GM13977 (cell line): ENCODE measurements at places on chromosomes 11 and 22.

- DNase-seq, result no peak
Measured at GRCh38 chr11:111632516-111633220, 30.4 kb downstream of the SIK2 start.

DNA sequence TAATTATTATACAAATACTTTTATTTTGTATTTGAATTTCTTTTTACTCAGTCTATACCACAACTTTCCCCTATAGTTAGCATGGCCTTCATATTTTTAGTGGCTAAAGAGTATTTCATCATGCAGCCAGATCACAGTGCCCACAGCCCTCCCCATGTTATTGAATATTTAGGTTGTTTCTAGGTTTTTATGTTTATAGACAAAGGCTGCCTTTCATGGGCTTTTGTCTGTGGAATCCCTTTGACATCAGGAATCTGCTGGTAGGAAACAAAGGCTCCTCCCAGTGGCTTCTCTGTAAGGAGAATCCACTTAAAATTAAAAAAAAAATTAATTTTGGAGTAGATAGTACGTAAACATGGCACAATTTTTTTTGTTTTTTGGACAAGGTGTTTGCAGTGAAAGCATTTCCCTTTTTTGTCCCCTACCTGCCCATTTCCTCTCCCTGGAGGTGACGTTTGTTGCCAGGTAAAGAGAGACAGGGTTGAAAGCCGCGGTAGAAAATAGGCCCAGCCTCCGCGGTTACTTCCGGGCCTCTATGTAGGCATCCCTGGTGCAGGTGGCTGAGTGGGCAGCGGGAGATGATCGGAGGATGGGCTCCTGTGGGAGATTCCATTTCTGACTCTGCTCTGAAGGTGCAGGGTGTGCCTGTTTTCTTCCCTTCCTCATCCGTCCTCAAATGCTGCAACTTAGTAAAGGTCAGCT lies 82.2 kb upstream of the OR4B1 start:
- no peak for DNase-seq

DNA sequence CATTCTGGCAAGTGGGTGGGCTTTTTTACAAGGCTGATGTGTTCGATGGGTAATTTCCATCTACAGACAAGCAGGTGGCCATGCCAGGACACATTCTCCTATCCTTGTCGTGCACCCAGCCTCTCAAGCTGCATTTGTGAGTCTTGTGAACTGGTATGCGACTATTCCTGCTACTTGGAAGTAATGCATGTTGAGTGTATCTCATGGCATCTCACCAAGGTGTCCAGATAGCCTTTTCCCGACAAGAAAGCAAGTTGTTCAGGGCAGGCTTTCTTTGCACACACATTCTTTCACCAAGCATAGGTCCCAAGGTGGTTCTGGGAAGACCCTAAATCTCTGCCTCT lies 18.8 kb upstream of the SYT13 start:
- DNase-seq, result no peak

DNA sequence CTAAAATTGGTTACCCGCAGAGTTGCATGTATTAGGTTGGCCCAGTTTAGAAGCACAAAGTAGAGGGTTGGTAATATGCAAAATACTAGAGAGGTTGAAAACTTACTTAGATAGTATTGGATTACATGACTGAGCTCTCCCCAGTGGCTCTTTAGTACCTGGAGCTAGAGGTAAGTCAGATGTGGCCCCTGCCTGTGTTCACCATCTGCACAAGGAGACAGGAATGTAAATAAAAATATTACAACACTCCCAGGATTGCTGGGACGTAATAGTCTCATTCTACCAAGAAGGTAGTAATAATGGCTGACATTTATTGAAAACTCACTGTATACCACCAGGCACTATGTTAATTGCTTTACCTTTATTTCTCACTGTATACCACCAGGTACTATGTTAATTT lies 129.6 kb downstream of the SLC17A6 start:
- no peak for DNase-seq

GRCh38 chr11:60390419-60390818 lies 5.8 kb upstream of the MS4A14 start:
- DNase-seq, result no peak

DNA sequence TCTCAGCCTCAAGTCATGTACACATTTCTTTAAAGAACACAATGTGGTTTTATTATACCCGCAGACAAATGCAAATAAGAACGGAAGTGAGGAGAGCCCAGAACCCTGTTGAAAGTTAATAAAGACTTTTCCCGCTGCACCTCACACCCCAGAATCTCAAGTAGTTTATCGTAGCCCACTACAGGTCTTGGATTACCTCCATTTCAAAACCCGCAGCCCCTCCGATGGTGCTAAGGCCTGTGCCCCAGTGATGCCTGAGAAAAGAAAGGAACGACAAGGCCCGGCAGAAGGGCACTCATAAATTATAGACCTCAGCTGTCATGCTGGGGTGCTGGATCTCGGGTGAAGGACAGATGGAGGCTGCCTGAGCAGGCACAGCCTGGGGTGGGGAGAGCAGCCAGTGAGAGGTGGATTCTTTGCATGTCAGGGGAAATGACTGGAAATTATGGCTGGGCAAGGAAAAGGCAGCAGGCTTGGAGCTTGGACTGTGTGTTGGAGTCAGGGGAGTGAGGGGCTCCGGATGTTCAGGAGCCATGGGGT lies 354.1 kb downstream of the NTM start:
- DNase-seq, result no peak

DNA sequence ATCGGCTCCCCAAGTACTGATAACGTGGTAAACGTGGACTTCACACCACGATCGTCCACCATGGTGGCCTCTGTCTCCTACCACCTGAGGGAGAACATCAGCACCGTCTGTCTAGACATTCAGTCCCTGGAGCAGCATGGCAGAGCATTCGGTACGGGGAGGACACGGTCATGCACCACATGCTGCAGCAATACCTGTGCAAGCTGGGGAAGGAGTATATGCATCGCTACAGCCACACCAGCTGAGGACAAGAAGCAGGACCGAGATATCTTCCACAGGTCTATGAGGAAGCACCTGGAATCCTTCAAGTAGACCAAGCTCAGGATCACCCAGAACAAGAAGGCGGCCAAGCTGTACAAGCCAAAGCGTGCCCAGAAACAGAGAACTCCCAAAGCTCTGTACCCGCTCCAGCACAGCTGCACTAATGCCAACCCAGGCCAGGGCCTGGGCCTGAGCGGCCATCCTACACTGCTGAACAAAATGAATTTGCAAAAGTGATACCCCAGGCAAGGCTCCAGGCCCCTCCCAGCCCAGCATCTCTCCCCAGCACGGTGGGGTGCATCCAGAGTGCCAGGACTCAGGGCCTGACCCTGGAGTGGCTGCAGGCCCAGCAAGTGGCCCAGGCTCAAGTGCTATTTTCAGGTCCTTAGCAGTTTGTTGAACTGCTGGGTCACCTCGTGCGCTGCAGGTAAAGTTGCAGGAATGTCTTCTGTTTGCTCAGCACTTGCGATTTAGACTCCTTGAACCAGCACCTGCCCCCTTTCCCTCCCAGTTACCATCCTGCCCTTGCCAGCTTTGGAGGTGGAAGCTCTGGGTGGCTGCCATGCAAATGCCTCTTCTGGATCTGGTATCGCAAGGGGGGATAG lies 119.3 kb upstream of the SERPIND1 start:
- DNase-seq, result no peak
